ENCODE measurements at places on chromosomes 6 and 20.

- no peak for DNase-seq
Measured at GRCh38 chr6:30007132-30007764, 53.8 kb upstream of the POLR1H start.

DNA sequence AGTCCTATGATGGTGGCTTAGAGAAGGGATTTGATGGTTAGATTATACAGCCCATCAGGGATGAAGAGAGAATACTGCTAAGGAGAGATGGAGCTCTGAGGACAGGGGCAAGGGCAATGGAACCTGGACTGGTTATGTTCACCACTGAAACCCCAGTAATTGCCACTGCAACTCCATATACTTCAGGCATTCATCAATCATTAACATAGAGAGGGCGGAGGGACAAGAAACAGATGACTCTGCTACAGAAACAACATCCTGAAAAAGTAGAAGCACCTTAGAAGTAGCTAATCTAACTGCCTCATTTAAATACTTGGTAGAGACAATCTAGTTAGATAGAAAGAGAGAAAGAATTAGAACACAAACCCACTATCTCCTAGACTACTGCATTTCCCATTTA is 89.8 kb downstream of the MDN1 start:
- DNase-seq: no peak

DNA sequence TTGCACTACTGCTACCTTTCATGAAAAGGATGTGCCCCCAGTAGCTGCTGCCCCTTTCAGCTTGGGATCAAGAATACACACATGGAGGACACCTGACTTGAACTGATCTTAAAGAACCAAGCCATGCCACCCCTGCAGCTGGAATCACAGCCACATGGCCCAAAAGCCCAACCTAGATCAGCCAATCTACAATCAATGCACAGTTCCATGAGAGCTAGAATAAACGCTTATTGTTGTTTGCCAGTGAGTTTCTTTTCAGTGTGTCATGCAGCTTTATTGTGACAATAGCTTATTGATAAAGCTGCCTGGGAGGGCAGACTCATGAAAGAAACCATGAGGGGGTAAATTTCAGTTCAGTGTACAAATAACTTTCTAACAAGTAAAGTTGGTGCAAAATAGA is 397.7 kb downstream of the PTPRT start:
- DNase-seq: no peak

DNA sequence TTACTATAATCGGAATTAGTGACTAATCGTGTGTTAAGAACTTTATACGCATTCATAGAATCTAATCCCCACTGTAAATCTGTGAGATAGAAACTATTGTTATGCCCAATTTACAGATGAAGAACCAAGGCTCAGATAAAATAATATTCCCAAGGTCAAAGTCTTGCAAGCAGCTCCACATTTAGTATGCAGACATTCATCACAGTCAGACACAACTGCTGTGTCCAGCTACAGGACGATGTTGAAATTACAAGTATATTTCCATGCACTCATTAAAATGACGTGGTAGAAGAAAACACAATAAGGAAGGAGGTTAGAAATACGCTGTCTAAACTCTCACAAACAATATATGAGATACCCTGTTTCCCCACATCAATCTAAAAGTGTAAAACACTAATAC is 82.5 kb downstream of the PREX1 start:
- no peak for DNase-seq

DNA sequence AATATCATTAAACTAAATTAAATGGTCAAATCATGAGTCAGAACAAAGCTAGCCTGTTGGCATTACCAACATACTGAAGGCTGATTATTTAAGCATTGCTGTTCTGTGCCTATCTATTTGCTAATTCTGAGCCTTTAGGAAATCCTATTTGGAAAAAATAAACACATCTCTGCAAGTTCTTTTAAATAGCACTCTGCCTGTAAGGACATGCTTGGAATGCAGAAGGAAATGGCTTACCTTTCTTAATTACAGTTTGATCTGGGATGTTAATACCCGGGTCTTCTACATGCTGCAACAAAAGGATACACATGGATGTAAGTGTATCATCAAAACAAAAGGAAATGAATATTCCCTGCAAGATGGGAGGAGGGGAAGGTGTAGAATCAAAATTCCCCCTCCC is 8.3 kb downstream of the TFAP2A start:
- DNase-seq: no peak

DNA sequence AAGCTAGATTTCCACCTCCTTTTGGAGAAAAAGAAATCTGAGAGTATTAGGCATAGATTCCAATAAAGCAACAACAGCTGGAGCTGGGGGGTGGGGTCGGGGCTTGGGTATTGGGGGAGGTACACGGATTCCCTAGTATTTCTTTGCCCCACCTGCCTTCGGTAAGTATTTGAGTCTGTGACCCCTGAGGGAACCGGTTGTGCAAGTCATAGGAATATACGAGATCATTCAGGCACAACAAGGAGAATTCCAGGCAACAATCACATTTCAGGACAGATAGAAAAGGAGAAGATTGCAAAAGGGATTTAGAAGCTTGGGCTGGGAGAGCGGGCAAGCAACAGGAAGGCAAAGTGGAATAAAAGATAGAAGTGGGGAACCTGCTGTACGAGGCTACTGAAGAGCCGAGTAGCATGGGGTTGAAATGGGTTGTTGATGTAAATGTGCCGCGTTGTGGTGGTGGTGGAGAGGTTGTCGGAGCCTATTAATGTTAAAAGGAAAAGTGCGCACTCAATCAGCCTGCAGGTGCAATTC is 148.9 kb downstream of the BCAS1 start:
- no peak for DNase-seq

- DNase-seq: no peak
Measured at GRCh38 chr6:110529907-110530306, 53.5 kb upstream of the SLC22A16 start.

DNA sequence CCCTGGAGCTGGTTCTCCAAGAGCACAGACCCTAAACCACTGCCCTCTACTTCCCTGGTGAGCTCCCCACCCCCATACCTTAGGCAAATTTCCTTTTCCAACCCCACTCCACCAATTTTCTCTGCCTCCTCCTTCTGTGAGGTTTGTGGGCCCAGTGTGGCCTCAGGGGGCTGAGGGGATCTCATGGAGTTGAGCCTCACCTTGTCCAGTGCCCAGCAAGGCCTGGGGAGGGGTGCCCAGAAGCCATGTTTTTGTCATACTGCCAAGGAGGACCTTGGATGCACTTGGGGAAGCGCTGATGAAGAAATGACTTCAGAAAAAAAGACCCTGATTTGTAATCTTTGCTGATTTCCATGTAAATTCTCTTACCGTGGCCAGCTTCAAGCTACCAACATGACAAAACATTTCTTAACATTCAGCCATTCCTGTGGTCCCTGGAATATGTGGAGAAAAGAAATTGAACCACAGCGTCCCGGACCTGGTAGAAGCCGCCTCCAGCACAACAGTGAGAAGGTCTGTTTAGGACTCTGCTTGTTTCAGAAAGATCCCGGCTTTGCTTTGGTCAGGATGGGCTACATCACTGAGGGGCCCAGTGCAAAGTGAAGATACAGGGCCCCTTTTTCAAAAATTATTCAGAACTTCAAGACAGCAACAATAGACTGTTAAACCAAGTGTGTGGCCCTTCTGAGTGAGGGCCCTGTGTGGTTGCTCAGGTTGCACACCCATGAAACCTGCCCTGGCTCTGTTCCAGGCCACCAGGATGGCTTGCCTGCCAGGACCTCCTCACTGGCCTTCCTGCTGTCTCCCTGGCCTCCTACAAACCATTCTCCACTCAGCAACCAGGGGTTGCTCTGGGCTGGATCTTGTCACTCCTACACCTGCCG is 52.5 kb downstream of the CHMP4B start:
- DNase-seq: no peak

- DNase-seq: no peak
Measured at GRCh38 chr6:170151321-170151771, 139.5 kb downstream of the DLL1 start.

GRCh38 chr6:105186576-105186975 is 6.8 kb upstream of the POPDC3 start:
- no peak for DNase-seq

All from fibroblast of the conjunctiva (primary cell).